SJSA1 (cell line): ENCODE measurements at places on chromosomes 16 and 17. TPM values are rescaled to one million over a fixed set of nuclear protein-coding genes. Genes with fewer than 3 reads are reported as not detected.

DNA sequence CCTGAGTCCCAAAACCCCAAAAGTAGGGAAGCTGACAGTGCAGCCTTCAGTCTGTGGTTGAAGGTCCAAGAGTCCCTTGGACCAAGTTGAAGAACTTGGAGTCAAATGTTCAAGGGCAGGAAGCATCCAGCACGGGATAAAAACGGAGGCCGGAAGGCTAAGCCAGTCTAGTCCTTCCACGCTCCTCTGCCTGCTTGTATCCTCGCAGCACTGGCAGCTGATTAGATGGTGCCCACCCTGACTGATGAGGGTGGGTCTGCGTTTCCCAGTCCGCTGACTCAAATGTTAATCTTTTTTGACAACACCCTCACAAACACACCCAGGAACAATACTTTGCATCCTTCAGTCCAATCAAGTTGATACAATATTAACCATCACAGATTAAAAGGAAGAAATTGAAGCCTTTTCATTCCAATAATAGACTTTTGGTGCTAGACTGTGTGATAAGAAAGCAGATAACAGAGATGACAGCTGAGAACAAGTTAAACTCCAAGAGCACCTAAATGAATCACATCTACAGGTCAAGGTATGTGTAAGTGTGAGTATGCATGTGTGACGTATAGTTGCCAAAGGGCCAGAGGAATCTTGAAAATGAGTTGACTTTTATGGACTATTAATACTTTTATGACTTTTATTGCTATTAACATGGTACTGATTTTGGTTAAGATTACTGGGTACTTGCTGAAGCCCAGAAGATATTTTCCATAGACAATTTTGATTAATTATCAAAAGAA is 933.5 kb upstream of the SOX9 start:
- no peak for DNase-seq

- no peak for DNase-seq
Measured at GRCh38 chr16:56931271-56931891, 561 bp upstream of the HERPUD1 start.

GRCh38 chr17:1762233-1762900 is 507 bp downstream of the SERPINF1 start:
- no peak for DNase-seq

DNA sequence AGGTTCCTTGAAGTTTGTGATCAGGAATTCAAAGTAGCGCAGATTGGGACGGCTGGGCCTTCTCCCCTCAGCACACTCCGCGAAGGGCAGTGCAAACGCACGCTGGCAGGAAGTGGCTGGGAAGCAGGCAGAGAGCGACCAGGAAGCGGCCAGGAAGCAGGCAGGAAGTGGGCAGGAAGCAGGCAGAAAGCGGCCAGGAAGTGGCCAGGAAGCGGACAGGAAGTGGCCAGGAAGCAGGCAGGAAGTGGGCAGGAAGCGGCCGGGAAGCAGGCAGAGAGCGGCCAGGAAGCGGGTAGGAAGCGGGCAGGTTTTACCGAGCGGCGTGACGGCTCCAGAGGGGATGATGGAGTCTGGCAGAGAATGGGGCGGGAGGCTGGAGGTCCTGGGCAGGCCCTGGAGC is 3.2 kb downstream of the DPEP1 start:
- no peak for DNase-seq

DNA sequence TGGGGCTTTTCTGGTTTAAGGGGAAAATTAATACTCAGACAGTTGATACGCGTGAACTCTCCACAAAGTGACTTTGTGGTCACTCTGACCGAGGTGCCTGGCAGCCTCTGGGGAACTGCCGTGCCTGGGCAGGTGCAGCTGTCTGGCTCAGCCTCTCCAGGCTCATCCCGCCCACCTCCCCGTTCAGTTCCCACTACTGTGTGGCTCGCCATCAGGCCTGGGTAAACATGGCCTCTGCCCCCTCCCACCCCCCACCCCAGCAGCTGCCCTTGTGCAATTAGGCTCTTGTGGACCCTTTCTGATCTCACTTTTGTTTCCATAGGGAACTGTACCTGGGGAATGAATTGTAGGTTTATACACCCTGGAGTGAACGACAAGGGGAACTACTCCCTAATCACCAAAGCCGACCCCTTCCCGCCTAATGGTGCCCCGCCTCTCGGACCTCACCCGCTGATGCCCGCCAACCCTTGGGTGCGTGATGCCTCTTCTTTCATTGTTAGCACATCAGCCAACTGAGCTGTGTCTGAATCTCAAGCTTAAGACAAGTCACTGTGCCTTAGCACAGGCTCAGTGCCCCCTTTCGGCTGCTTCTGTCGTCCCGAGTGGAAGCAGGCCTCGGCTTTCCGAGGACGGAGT is 27.8 kb downstream of the ZC3H18 start:
- DNase-seq, result no peak

Gene SPATA32
- total RNA-seq, result not detected in 2 replicates
